MCF 10A (cell line): ENCODE measurements at places on chromosomes 12 and 14. TPM values are rescaled to one million over a fixed set of nuclear protein-coding genes. Genes with fewer than 3 reads are reported as not detected.

DNA sequence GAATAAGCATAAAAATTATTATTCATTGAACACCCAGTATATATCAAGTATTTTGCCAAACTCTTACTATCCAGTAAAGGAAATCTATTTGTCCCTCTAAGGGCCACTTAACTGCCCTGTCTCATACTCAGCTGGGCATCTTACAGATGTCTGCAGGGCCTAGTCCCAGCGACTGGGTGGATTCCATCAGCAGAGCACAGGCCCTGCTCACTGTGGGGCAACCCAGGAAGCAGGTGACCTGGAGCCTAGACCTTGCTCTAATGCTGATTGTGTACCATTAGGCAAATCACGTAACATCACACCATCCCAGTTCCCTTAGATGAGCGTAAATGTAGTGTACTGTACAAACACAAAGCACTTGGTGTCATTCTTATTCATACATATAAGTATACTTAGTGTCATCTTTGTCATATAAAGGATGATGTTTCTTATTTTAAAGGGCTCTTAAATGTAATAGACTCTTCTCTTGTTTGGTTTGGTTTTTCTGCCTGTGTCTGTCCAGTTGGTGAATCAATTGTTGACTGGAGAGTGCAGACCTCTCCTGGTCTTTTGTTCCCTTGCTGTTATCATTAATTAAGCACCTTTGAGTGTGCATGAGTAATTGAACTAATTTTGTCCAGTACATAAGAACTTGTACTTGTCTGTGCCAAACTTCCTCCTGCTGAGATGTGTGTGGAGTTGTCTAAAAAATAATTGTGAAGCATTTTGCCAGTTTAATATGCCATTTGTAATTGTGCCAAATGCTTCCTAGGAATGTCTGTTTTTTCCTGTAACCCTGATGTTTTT, 49.3 kb downstream of the RAB35 start:
- DNase-seq = no peak
- no peaks in the 10 kb centered on the region for H3K27me3 ChIP-seq
- H3K4me1 ChIP-seq = peaks cover 5% of the 10 kb centered on the region

GRCh38 chr12:127280393-127281275, 986.3 kb upstream of the TMEM132C start:
- no peak for DNase-seq
- H3K4me3 ChIP-seq = no peak overlapping the region
- no peaks in the 10 kb centered on the region for H3K36me3 ChIP-seq
- H3K27ac ChIP-seq = no peak overlapping the region

- no peaks in the 10 kb centered on the region for H3K4me1 ChIP-seq
- H3K27me3 ChIP-seq = peaks cover 44% of the 10 kb centered on the region
- DNase-seq = no peak
- no peak overlapping the region for H3K4me3 ChIP-seq
These were observed 334.6 kb upstream of the FKBP4 start for GRCh38 chr12:2460051-2460670.

GRCh38 chr12:52257074-52257551, 17.3 kb upstream of the KRT86 start:
- DNase-seq = peak; percentile 31
- no peaks in the 10 kb centered on the region for H3K27me3 ChIP-seq
- H3K4me3 ChIP-seq = no peak overlapping the region
- H3K36me3 ChIP-seq = no peaks in the 10 kb centered on the region
- H3K4me1 ChIP-seq = peaks cover 29% of the 10 kb centered on the region

- no peaks in the 10 kb centered on the region for H3K4me1 ChIP-seq
- H3K4me3 ChIP-seq = no peak overlapping the region
- H3K36me3 ChIP-seq = no peaks in the 10 kb centered on the region
- DNase-seq = no peak
- H3K27ac ChIP-seq = no peak overlapping the region
These were observed 84.6 kb upstream of the NAV3 start for GRCh38 chr12:77746096-77746495.

GRCh38 chr14:102195446-102195845, 55.7 kb downstream of the WDR20 start:
- H3K4me3 ChIP-seq = no peak overlapping the region
- peaks cover 51% of the 10 kb centered on the region for H3K36me3 ChIP-seq
- H3K4me1 ChIP-seq = no peaks in the 10 kb centered on the region
- no peak overlapping the region for H3K27ac ChIP-seq

PDE3A gene
- total RNA-seq = not detected in 2 replicates

TCL1B gene
- not detected in 2 replicates for total RNA-seq
